ENCODE measurements at places on chromosomes 4 and X.

- DNase-seq: no peak
Measured at GRCh38 chrX:70423936-70424675, 992 bp downstream of the GDPD2 start.

- DNase-seq: no peak
Measured at GRCh38 chr4:2434420-2434819, 15.7 kb downstream of the CFAP99 start.

DNA sequence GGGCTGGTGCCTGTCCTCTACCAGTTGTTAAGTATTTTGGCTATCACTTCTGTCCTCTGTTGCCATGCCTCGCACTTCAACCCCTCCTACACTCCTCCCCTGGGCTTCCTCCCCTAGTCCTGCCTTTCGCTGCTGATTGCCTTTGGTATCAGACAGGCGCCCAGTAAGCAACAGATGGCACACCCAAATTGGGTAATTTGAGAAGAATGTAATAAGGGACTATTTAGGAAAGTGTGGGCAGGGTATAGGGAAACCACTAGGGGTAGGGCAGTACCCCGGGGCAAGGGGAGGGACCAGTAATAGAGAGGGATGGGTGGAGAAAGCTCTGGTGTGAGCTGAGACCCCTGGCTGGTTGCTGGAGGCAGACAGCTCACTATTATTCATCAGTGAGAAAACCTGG lies 172.7 kb upstream of the USP9X start:
- no peak for DNase-seq

GRCh38 chrX:92270936-92271855 lies 492.0 kb downstream of the PCDH11X start:
- no peak for DNase-seq

- DNase-seq: no peak
Measured at GRCh38 chrX:35432056-35432455, 366.1 kb upstream of the MAGEB16 start.

Measured in BJ (cell line).